ENCODE measurements at places on chromosomes 4 and X. TPM values are rescaled to one million over a fixed set of nuclear protein-coding genes. Genes with fewer than 3 reads are reported as not detected.

DNA sequence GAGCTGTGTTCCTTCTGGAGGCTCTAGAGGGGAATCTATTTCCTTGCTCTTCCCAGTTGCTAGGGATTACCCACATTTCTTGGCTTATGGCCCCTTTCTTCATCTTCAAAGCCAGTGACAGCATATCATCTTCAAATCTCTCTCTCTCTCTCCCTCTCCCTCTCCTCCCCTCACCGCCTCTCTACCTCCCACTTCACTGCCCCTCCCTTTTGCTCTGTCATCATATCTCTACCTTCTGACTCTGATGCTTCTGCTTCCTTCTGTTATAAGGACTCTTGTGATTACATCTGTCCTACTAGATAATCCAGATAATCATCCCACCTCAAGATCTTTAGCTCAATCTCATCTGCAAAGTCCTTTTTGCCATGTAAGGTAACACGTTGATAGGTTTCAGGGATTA lies 93.1 kb upstream of the TEX13D start:
- no peak for DNase-seq

GRCh38 chrX:134998246-134998645 lies 7.5 kb downstream of the SMIM10 start:
- no peak for DNase-seq

DNA sequence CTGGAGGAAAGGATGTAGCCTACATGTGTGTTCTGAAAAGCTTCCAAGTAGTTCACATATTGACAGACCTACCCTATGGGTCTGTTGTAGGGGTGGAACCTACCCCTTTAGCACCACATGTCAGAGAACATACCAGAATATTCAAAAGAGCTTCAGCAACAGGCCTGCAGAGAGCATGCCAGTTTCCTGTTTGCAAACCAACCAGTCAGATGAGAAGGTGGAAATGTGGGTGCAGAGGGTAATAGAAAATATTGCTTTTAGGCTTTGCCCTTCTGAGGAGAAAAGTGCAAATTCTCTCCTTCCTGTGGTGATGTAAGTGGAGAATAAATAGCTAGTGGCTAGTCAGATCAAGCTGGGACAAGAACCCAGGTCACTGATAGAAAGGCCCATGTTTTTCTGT lies 16.4 kb downstream of the INTS6L start:
- no peak for DNase-seq

DNA sequence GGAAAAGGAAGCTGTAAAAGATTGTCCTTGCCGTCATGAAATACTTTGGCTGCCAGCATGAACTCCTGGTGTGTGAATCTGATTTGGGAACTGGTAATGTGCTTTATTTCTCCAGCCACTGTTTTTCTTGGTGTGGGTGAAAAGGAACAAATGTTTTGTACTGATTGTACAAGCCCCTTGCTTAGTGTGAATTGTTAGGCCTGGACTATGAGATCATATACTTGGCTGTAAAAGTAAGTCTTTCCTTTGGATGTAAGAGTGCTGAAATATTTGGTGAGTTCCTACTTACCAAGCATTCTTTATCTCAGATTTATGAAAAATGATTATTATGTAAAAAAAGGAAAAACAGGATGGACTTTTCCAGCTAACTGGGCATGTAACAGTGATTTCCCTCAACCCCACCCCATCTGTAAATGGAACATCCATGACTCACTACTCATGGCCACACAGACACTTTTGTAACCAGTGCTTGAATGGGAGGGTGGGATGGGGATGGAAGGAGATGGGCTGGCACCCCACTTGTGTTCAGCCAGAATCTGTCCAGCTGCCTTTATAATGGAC lies 6.3 kb downstream of the FNIP2 start:
- no peak for DNase-seq

DNA sequence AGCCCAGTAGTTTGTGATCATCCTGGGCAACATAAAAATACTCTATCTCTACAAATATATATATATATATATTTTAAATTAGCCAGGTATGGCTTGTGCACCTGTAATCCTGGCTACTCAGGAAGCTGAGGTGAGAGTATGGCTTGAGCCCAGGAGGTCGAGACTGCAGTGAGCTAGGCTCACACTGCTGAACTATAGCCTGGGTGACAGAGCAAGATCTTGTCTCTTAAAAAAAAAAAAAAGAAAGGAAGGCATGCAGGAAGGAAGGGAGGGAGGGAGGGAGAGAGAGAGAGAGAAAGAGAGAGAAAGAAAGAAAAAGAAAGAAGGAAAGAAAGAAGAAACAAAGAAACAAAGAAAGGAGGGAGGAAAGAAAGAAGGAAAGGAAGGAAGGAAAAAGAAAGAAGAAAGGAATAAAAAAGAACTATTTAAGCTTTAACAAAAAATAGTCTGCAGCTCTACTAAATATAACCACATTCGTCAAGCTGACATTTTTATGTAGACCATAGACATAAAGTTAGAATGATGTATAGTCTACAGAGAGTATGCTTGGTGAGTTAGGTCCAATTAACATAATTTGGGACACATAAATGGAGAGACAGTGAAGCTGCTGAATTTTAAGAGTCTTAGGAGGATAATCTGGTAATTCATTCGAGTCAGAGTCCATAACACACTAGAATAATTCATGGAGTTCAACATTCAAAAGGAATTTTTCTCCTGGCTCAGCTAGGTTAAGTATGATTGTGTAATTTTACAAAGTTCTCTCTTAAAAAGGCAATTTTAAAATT lies 111.9 kb downstream of the GLRA3 start:
- DNase-seq: no peak

- DNase-seq: no peak
Observed at GRCh38 chr4:13597604-13598003, 29.9 kb downstream of the BOD1L1 start.

DNA sequence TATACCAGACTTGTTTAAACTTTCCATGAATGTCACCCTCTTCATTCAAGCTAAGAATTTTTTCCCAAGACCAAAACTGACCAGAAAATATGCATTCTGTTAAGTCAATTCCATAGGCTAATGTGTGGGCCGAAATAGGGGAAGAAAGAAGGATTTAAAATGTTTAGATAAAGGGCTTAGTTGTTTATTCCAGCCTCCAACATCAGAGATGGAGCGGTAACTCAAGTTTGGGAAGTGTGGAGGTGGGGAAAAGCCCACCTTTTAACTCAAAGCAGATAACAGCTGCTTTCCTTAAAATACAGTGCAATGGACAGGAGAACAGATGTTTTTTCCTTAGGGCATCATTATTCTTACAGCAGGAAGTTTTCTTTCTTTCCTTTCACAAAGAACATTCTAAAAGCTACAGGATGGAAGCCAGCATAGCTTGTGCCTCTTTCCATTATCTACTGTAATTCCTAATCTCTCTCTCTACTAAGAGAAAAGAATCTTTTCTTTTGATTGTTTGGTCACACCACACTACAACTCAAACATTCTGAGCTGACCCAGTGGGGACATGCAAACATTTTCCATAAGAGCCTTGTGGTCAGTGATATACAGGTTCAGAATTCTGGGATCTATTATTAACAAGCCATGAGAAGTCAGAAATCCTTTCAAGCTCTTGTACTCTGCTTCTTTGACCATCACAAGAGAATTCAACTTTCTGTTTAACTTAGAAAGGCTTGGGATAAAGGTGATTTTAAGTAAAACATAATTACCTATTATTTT lies 101.6 kb downstream of the PDE5A start:
- DNase-seq: no peak

- peak; percentile 38 for DNase-seq
Observed at GRCh38 chrX:150664290-150664689, 28.9 kb upstream of the MTMR1 start.

- DNase-seq: no peak
Observed at GRCh38 chrX:23134136-23134535, 134.4 kb downstream of the DDX53 start.

DNA sequence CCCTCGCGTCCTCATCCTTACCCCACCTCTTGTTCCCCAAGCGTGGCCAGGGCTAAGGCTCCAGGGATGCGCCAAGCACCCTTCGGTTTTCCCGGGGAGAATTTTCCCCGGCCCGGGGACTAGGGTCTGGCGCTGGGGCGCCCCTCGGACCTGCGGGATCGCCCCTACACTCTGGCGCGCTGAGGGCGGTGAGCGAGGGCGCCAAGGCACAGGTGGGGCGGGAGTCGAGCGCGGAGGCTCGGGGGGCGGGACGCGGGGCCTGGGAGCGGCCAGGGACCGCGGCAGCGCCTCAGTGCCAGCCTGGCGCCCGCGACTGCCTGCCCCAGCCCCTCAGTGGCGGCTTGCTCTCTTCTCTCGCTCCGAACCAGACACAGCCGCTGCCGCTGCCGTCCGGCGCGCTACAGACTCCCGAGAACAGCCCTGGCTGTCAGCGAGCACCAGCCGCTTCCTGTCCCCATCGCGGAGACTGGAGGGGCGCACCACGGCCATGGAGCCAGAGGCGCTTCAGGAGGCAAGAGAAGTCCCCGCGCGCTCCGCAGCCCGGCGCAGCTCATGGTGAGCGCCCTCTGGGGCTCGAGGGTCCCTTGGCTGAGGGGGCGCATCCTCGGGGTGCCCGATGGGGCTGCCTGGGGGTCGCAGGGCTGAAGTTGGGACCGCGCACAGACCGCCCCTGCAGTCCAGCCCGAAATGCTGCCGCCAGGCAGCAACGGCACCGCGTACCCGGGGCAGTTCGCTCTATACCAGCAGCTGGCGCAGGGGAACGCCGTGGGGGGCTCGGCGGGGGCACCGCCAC lies at the start of gene DRD5:
Gene DRD5 (plus strand): TSS at position 292 of the 793 bp plus-strand sequence. CDS start 396 bp downstream, at position 688.
- DNase-seq: no peak

DNA sequence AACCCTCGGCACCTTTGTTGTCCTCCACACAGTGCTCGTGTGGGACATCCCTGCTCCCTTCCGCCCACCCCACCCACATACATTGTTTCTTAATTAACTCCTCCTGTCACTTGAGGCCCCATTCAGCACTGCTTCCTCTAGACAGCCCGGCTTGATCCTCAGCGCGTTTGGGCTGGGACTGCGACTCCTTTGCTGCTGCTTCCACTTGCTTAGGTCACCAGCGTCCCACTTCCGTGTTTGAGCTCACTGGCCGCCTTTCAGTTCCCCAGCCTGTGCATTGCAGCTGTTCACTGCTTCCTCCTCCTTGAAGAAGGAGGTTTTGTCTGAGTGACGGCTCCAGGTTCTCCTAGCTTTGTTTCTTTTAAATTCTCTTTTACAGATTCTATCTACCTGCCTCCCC lies 16.1 kb downstream of the RNF4 start:
- DNase-seq: peak; percentile 77

- DNase-seq: no peak
Observed at GRCh38 chr4:71867598-71867997, 83.7 kb upstream of the GC start.

GRCh38 chr4:47662975-47663374 lies 174.9 kb downstream of the CORIN start:
- DNase-seq: no peak

- DNase-seq: no peak
Observed at GRCh38 chr4:107734120-107734519, 14.1 kb upstream of the PAPSS1 start.

GRCh38 chrX:24085101-24085500 lies 30.3 kb downstream of the EIF2S3 start:
- DNase-seq: no peak

DNA sequence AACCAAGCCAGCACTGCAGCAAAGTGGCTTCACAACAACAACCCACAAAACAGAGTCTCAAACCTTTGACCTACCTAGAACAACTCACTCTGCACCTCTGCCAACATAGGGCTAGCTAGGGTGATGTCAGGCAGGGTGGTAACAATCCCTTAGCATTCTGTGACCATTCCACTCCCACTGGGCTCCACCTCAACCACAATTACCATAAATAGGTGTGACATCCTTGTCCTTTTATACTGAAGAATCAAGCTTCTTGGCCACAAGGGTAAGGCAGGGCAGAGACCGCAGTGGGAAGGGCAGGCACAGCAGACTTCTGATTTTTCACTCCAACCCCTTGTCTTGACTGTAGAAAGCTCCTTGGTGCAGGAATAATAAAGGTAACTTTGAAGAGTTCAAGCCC lies 795.4 kb upstream of the DIAPH2 start:
- no peak for DNase-seq

DNA sequence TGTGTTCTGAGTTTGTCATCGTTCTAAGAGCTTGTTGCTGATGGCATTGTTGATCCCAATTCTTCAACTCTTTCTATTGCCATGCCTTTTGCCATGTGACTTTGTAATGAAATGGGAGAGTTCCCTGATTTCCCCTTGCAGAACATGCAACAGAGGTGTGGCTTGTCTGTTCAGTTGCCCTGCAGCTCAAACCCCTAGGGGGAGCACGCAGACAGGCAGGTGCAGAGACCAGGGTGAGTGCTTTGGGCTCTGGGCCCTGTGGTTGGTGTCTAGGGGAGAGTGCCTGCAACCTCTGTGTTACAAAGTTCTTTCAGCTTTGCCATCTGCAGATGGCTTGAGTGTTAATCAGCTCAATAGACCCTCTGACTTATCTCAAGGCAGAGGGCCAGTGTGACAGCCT lies 332.7 kb downstream of the MID1IP1 start:
- DNase-seq: no peak

Gene CHST7
- total RNA-seq: 15.9 TPM

Gene MAGED4
- 0.47 TPM for total RNA-seq

Gene H2BW1
- not detected for total RNA-seq

Gene CXCL11
- not detected for total RNA-seq

Gene CCDC149
- 9.0 TPM for total RNA-seq

Gene GUCY1B1
- total RNA-seq: 12.6 TPM

Gene TCEAL2
- 0.47 TPM for total RNA-seq

Gene HTR2C
- not detected for total RNA-seq

Gene FAM184B
- total RNA-seq: not detected

Gene KLB
- total RNA-seq: not detected

Gene BTC
- 0.25 TPM for total RNA-seq

Gene SNCA
- total RNA-seq: 7.0 TPM

Gene VGLL1
- total RNA-seq: not detected

Gene ALPK1
- total RNA-seq: 3.1 TPM

Gene MAGEA12
- not detected for total RNA-seq

Gene SLC7A11
- total RNA-seq: 0.19 TPM

Gene SASH3
- 2.2 TPM for total RNA-seq
